ENCODE measurements at places on chromosomes 5 and 9. TPM values are rescaled to one million over a fixed set of nuclear protein-coding genes. Genes with fewer than 3 reads are reported as not detected.
A peak's percentile ranks its signal among the peaks of the same experiment; 100 is the strongest.

DNA sequence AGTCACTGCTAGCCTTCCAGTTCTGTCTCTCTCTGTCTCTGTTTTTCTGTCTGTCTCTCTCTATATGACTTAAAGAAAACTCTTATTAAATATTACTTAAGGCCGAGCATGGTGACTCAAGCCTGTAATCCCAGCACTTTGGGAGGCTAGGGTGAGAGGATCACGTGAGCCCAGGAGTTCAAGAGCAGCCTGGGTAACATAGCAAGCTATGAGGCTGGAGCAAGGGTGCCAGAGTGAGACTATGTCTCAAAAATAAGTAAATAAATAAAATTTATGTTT, 1.7 kb upstream of the GBGT1 start:
- DNase-seq: no peak

DNA sequence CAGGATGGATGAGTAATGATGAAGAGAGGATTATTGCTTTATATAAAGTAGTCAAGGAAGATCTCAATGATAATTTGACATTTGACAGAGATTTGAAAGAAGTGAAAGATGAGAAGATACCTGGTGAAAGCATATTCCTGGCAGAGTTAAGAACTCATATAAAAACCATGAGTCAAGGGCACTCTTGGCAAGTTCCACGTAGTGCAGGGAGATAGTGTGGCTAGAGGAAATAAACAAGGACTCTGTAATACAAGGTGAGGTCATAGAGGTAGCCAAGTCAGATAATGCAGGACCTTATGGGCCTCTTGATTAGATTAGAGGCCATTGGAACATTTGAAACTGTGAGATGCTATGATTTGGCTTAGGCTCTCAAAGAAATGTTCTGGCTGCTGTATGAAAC, 72.3 kb downstream of the HCN1 start:
- DNase-seq: no peak

The SLCO6A1 gene
- total RNA-seq: not detected

The SOHLH1 gene
- total RNA-seq: not detected

The PCDHGB2 gene
- 17.1 TPM for total RNA-seq

The CDX1 gene
- total RNA-seq: not detected

The BAAT gene
- not detected for total RNA-seq

- DNase-seq: no peak
These were observed 5.9 kb upstream of the LCN1 start for GRCh38 chr9:135515083-135515951.

DNA sequence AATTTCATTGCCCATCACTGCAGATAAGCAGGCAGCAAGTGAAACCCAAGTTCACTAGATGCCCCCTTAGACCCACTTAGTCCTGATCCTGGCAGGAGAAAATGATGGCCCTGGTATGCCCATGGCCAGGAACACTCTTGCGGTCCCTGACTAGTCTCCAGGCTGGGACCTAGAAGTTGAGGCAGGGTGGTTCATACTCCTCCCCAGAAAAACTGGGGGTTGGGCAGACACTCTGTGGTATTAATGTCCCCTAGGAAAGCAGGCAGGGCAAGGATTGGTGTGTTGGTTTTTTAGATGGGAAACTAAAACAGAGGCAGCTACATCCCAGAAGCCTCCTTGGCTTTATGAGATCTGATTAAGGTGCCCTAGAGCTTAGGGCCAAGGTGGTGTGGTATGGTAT, 13.1 kb downstream of the LHX6 start:
- no peak for DNase-seq

- no peak for DNase-seq
These were observed 184.6 kb downstream of the KDM4C start for GRCh38 chr9:6942406-6942805.

- DNase-seq: no peak
These were observed 117.2 kb upstream of the TBCA start for GRCh38 chr5:77893225-77893860.

DNA sequence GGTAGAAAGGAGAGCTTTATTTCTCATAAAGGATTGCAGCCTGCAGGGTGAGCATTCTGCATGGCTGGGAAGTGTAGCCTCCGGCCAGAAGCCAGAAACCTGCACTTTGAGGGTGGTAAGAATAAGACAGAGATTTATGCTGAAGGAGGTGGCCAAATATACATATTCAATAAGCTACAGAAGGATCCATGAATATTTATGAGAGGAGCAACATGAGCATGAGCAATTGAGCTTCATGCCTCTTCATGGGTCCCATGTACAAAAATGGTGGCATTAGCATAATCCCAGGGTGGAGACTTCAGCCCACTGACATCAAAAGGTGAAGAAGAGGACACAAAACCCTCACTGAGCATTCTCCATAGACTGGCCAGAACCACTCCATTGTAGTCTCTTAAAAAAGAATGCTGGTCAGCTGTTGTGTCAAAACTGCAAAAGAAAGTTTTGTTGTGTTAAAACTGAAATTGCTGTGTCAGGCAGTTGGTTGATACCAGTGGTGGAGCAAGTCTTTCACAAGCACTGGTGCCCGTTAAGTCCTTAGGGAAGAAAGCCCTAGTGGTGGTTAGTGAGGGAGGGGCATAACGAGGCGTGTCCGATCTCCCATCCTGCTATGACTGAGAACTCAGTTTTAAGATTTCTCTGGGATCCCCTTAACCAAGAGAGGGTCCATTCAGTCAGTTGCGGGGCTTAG, 160.8 kb upstream of the MAP1B start:
- DNase-seq: no peak

The ABO gene
- total RNA-seq: 0.27 TPM

The SLC4A9 gene
- total RNA-seq: 0.45 TPM

DNA sequence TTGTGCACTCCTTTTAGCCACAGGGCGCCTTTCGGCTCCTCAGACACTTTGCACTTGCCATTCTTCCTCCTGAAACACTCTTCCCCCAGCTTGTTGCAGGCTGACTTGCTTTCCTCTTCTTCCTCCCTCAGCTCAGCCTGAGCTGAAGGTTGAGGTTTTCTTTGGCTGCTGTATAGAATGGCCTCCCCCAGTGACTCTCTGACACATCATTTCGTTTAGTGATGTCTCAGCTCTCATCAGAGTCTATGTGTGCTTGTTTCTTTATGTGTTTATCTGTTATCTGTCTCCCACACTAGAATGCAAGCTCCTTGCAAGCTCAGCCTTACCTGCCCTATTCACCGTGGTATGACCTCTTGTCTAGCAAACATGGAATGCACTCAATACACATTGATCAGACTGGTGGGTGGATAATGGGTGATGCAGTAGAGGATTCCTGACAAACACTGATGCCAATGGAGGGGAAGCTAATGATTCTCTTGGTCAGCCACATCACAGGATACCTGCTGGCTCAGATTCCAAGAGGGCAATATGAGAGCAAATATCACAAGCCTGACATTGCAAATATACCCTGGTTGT, 112.9 kb upstream of the STC2 start:
- no peak for DNase-seq

The FRRS1L gene
- total RNA-seq: 108 TPM

DNA sequence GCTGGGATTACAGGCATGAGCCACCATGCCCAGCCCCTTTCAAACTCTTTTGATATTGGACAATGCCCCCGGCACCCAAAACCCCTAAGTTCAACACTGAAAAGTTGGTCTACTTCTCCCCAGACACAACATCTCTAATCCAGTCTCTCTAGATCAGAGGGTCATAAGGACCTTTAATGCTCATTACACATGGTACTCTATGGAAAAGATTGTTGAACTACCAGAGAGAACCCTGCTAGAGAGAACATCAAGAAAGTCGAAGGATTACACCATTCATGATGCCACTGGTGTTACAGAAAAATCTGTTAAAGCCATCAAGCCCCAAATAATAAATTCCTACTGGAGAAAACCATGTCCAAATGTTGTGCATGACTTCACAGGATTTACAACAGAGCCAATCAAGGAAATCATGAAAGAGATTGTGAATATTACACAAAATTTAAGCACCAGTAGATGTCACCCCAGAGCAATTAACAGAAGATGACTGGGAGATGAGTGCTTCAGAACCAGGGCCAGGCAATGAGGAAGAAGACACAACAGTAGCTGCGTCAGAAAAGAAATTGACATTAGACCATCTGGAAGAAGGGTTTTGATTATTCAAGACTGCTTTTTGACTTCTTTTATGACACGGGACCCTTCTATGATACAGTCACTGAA, 28.3 kb upstream of the NIPAL4 start:
- peak; percentile 68 for DNase-seq

The MIER3 gene
- total RNA-seq: 33.3 TPM

DNA sequence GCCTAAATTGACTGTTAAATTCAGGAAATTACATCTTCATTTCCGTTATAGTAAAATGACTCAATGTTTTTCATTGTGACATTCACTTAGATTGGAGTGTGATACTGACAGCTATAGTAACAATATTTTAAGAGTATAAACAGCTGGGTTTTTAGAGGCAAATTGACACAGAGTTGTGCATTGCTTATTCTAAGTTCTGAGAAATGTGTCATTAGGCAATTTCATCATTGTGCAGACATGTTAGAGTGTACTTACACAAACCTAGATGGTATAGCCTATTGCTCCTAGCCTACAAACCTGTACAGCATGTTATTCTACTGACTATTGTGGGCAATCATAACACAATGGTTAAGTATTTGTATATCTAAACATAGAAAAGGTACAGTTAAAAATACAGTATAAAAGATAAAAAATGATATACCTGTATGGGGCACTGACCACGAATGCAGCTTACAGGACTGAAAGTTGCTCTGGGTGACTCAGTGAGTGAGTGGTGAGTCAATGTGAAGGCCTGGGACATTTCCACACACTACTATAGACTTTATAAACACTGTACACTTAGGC, 132.7 kb downstream of the PDE4D start:
- DNase-seq: no peak

DNA sequence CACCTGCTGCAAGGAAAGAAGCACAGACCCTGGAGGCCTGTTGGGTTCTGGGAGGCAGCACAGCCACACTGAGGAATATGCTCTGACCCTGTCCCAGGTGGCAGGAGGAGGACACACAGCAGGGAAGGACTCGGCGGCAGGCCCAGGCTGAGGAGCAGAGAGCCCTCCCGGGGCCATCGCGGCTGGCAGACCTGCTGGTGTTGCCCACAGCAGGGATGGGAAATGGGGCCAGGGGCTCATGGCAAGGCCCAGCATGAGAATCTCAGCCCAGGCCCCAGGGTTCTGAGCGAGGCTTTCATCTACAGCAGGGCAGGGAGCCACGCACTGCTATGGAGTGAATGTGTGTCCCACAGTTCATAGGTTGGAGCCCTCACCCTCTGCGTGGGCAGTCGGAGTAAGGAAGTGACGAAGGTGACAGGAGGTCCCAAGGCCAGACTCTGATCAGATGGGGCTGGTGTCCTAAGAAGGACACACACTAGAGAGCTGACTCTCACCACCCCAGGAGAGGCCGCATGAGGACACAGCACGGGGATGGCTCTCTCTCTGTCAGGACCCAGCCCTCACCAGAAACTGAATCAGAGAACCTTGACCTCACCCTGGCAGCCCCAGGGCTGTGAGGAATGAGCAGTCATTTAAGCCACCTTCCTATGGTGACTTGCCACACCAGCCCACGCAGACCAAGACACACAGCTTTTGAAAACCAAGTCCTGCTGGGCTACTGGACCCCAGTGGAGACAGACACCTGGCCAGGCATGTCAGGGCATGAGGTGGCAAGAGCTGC, 10.3 kb upstream of the GPSM1 start:
- no peak for DNase-seq

DNA sequence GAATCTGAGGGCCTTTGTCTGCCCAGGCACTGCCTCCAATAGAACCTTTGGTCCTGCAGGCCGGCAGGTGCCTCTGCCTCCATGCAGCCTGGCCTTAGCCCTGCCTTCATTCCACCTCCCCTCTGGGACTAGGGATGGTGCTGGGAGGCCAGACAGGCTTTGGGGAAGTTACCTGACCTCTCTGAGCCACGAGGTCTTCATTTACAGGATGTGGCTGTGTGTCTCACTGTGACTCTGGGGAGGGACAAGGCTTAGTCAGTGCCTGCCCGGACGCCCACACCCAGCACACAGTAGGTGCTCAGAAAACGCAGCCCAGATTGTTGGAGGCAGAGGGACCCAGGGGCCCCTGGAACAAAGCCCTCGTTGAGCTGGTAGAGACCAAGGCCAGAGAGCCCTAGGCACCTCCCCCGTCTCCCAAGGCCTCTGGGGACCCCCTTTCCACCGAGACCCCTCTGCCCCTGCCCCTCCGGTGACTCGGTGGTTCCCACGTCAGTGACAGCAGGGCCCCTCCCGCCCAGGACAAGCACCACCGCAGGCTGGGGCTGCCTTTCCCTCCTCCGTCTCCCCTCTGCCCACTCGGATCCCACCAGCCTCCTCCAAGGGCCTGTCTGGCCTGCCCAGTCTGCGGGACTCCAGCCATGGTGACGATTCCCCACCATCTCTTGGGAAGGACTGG, 46.9 kb upstream of the EGFL7 start:
- DNase-seq: no peak

- no peak for DNase-seq
These were observed 1.4 kb downstream of the HMGCR start for GRCh38 chr5:75338408-75338807.

DNA sequence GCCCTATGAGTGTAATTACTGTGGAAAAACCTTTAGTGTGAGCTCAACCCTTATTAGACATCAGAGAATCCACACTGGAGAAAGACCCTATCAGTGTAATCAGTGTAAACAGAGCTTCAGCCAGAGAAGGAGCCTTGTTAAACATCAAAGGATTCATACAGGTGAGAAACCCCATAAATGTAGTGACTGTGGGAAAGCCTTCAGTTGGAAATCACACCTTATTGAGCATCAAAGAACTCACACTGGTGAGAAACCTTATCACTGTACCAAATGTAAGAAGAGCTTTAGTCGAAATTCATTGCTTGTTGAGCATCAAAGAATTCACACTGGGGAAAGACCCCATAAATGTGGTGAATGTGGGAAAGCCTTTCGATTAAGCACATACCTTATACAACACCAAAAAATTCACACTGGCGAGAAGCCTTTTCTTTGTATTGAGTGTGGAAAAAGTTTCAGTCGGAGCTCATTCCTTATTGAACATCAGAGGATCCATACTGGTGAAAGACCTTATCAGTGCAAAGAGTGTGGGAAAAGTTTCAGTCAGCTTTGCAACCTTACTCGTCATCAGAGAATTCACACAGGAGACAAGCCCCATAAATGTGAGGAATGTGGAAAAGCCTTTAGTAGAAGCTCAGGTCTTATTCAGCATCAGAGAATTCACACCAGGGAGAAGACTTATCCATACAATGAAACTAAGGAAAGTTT, 9.9 kb downstream of the ZNF189 start:
- no peak for DNase-seq

- no peak for DNase-seq
These were observed 320.4 kb upstream of the KLF4 start for GRCh38 chr9:107809871-107810460.

- DNase-seq: no peak
These were observed 13.9 kb downstream of the TLR4 start for GRCh38 chr9:117718085-117718484.

DNA sequence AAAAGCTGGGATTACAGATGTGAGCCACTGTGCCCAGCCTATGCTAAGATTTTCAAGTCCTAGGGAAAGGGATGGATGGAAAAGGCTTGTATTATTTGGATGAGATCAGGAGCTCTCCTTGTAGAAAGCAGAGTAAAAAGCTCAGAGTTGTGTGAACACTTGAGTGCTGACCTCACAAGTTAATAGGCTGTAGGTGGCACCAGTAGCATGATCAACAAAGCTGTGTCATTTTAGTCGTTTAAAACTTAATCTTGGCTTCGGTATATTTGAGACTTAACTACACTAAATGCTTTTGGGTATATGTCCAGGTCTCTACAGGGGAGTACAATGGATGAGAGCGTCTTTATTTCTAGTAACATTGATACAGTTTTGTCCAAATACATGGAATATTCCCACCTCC, 264.2 kb downstream of the TMEM38B start:
- DNase-seq: no peak

The PAEP gene
- not detected for total RNA-seq
